Transverse colon (tissue), 4 donors: ENCODE measurements at places on chromosomes 4 and X. TPM values are rescaled to one million over a fixed set of nuclear protein-coding genes. Genes with fewer than 3 reads are reported as not detected.
A peak's percentile ranks its signal among the peaks of the same experiment; 100 is the strongest.

Gene LPAR4
- 0.16 TPM for total RNA-seq

Gene CSAG3
- not detected for total RNA-seq

Gene UFSP2
- 5.2 TPM for total RNA-seq

DNA sequence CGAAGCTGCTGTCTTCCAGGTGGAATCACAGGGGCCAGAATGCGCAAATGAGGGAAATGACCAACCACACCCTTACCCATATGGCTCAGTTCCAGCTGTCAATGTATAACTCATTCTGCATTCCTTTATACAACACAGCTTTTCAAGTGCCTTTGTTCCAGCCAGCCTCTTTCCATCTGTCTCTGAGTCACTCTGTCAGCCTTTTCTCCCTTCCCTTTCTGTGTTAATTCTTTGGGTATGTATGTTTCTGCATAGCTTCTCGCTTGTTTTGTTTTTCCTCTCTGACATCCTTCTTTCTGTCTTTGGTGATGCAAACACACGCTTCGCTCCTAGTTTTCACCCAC, 54.5 kb downstream of the RS1 start:
- no peak overlapping the region for H3K4me3 ChIP-seq
- no peaks in the 10 kb centered on the region for H3K4me1 ChIP-seq
- peak overlapping the region; percentile 61 for H3K27ac ChIP-seq
- no peaks in the 10 kb centered on the region for H3K36me3 ChIP-seq
- no peaks in the 10 kb centered on the region for H3K27me3 ChIP-seq

GRCh38 chr4:176036585-176037205, 28.9 kb upstream of the WDR17 start:
- H3K36me3 ChIP-seq, result no peaks in the 10 kb centered on the region
- no peak for DNase-seq
- no peaks in the 10 kb centered on the region for H3K27me3 ChIP-seq
- H3K4me3 ChIP-seq, result no peak overlapping the region
